H1 (cell line): ENCODE measurements at places on chromosomes 5 and 9. TPM values are rescaled to one million over a fixed set of nuclear protein-coding genes. Genes with fewer than 3 reads are reported as not detected.
A peak's percentile ranks its signal among the peaks of the same experiment; 100 is the strongest.

GRCh38 chr9:136316896-136317676 lies 10.3 kb upstream of the GPSM1 start:
- DNase-seq: no peak

DNA sequence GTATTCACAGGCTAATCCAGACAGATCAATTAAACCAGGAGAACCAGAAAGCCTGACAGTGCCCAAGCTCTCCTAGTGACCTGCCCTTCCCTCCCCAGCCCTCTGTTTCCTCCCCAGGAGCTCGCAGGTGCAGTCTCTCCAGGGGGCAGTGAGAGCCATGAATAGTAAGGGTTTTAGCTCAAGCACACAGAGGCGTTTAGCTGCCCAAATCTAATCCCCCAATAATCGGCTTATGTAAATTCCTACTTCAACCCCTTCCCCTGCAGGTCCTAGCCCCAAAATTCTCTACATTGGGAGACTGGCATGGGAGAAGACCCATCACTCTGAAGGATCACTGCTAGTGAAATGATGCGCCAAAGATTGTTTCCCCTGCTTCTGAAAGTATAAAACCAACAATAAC lies 10.5 kb upstream of the TAL2 start:
- no peak for DNase-seq

GRCh38 chr5:59609501-59610265 lies 283.8 kb downstream of the PDE4D start:
- no peak for DNase-seq

DNA sequence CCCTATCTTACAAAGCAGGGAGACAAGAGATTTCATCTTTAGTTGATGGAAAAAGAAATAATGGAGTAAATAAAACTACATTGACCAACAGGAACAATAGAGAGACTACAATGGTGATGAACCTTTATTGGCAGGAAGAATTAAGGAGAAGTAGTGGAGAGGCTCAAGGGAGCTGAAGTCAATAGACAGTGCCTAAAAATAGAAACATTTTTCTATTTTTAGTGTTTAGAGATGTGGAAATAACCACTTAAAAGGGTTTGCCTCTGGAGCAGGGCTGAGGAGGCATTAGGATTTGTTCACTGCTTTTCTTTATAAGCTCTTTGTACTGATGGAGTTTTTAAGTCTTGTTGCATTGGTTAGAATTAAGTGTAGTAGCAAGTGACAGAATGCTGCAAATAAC lies 98.4 kb upstream of the ERCC6L2 start:
- no peak for DNase-seq

- DNase-seq: no peak
These were observed 72.2 kb downstream of the NMUR2 start for GRCh38 chr5:152332716-152333460.

DNA sequence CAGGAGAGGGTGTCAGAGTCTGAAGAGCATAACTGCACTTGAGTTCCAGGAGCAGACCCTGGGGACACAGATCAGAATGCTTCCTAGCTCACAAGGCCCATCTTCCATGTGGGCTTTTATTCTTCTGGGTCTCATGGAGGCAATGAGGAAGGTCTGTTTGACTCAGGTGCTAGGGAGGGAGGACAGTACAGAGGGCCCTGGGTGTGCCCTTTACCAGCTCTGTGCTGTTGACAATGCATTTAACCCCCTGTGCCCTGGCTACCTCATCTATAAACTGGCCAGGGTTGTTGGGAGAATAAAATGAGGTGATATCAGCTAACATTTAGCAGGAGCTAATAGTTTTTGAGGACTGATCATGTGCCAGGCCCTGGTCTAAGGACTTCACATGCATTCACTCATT lies 318.0 kb downstream of the DMAC1 start:
- DNase-seq: no peak

- DNase-seq: peak; percentile 59
These were observed 96.0 kb upstream of the SLC44A1 start for GRCh38 chr9:105148328-105149006.

- DNase-seq: no peak
These were observed 32.1 kb downstream of the MTMR12 start for GRCh38 chr5:32280656-32281081.

Gene GFI1B
- 0.09 and 0.71 TPM in 2 replicates for total RNA-seq

Gene PAEP
- total RNA-seq: not detected in 2 replicates

Gene OCLN
- total RNA-seq: 76.3 and 85.5 TPM in 2 replicates

Gene MARCHF11
- 0.82 and 0.86 TPM in 2 replicates for total RNA-seq

Gene SMIM33
- total RNA-seq: not detected in 2 replicates

Gene ISL1
- total RNA-seq: 0.19 TPM in 1 of 2 replicates, not detected in the other

Gene LOX
- total RNA-seq: 1.9 and 2.2 TPM in 2 replicates

Gene SNX24
- 14.3 and 16.0 TPM in 2 replicates for total RNA-seq
